ENCODE measurements at places on chromosomes 5 and 9. TPM values are rescaled to one million over a fixed set of nuclear protein-coding genes. Genes with fewer than 3 reads are reported as not detected.

GPR151 gene
- total RNA-seq, result not detected

DNA sequence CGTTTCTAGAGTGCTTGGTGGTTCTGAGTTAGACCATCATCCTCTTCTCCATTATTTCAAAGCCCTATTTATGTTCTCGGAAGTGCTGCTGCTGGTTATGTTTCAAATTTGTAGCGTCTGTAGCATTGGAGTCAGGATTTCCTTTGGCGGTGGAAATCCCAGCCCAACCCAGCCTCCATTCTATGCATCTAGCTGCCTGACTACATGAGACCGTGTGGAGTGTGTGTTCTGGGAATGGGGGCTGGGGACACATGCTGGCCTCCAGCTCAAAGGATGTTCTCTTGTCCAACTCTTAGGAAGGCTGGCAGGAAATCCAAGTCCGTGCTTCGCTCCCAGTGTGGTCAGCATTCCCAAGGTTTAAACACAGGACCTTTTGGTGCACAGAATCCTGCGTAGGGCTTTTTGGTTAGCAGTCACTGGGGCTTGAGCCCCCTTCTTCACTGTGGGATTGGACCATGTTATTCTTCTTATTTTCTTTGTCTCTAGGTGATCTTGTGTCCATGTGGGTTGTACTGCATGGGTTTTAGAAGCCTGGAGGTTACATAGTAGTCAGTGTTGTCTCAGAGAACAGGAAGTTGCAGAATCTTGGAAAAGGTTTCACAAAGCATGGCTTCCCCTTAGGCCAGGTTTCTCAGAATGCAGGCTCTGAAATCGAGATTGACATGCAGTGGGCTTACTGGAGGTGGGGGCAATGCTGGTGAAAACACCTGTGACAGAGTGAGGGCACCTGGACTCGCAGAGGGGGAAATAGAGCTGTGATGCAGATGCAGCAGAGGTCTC lies 132.2 kb downstream of the ARHGAP26 start:
- DNase-seq, result peak; percentile 53

DNA sequence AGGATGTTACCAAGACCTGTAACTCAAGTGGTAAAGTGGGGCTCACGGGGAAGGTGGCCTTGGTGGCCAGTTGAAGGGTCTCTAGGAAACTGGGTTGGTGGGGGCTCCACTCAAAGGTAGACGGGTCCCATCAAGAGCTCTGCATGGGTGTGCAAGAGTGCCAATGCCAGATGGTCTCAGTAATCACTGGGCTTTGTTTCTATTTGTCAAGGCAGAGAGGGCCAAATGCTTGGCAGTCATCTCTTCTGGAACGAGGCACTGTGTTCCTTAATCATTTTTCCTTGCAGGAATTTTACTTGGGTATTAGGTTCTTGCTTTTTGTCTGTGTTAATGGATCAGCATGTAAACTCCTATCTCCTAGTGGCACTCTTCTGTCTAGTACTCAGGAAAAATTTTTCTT lies 220.8 kb downstream of the DIRAS2 start:
- DNase-seq, result no peak

IL31RA gene
- total RNA-seq, result 0.09 TPM

- peak; percentile 62 for DNase-seq
Observed at GRCh38 chr9:34124926-34125325, 1.6 kb downstream of the DCAF12 start.

DNA sequence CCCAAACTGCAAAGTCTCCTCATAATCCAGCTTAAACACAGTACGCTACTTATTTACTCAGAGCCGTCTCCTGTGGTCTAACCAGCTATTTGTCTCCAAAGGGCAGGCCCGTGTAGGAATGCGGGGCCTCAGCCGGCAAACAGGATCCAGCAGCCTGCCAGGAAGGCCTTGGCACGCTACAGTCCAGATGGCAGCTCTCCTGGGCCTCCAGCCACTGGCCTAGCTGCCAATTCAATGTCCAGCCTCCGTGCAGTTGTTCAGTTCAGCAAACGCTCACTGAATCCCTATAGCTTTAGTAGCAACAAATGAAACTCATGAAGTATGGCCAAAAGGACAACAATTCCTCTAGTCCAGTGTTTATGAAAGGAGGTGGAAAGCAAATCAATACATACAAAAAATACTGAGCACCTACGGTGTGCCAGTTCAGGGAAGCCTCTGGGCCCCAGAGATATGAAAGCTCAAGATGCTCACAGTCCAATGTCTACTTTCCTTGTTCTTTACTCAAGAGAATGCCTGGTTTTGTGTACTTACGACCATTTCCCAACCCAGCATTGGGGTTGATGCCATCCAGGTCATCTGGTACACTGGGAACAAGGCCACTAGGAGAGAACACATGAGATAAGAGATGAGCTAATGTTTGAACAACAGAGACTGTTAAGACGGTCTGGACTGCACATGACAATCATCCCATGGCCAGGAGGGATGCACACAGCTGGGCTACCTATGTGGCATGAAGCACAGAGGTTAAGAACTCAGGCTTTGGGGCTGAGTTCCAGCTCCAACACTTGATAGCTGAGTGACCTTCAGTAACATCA lies 8.3 kb downstream of the CDK5RAP2 start:
- DNase-seq, result peak; percentile 23

RPP25L gene
- 17.0 TPM for total RNA-seq

NPR3 gene
- total RNA-seq, result 86.9 TPM

PTGS1 gene
- total RNA-seq, result 4.9 TPM

ABHD17B gene
- total RNA-seq, result 37.7 TPM

SEMA4D gene
- total RNA-seq, result 61.5 TPM

- DNase-seq, result no peak
Observed at GRCh38 chr9:128765499-128765898, 6.2 kb downstream of the ZER1 start.

DNA sequence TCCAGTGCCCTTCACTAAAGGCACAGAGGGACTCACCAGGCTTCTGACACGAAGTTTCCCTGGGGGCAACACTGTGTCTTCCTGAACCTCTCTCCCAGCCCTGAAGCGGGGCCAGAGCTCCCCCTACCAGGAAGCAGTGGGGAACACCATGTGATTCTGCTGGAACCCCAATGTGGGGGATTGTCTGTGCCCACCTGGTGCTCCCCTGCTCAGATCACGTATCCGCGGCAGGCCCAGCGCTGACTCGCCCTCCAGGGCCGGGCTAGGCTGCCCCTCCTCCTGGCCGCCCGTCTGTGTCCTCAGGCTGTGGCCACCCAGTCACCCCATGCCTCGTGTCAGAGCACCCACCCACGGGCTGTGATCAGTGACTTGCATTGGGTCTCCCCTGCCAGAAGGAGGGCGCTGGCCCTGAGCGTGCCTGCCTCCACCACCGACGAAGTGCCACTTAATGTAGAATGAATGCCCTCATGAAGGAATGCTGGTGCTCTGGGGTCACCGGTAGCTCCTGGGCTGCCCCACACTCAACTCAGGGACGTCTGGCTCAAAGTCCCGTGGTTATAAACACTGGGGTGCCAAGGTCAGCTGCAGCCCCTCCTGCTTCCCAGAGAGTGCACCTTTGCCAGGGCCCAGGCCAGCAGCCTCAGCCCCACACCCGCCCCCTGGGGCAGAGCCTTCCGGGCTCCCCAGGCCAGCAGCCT lies 22.1 kb downstream of the SARDH start:
- DNase-seq, result peak; percentile 68

DNA sequence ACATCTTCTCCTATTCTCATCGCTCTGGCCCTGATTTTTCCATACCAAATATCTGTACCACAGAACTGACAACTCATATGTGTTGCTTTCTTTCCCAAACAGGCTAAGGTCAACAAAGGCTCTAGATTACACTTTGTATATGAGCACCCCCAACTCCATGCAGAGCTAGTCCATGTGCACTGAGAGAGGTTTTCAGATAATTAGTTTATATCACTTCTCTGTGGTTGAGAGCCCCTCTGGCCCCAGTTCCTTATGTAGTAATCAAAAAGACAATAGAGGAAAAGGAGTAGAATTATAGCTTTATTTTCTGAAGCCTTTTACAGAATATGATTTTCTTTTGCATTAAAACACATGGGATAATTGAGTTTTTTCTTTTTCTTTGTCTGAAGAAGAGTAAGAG lies 120.0 kb downstream of the TRIO start:
- no peak for DNase-seq

MSMP gene
- not detected for total RNA-seq

DNA sequence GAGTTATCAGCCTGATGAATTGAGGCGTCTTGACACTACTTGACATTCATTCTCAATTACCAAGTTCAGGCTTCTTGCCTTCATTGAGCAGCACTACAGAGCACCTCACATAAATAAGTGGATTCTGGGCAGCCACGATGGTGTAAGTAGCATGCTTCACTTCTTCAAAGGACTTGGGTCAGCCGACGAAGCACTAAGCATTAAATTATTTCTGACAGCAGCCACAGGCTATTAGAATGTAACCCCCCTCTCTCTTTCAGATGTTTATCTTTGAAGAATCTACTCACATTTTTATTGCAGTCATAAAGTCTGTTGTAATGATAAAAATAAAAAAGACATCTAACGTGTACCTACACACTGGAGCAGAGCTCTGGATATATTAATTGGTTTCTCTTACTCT lies 45.9 kb upstream of the VPS13A start:
- DNase-seq, result no peak

DNA sequence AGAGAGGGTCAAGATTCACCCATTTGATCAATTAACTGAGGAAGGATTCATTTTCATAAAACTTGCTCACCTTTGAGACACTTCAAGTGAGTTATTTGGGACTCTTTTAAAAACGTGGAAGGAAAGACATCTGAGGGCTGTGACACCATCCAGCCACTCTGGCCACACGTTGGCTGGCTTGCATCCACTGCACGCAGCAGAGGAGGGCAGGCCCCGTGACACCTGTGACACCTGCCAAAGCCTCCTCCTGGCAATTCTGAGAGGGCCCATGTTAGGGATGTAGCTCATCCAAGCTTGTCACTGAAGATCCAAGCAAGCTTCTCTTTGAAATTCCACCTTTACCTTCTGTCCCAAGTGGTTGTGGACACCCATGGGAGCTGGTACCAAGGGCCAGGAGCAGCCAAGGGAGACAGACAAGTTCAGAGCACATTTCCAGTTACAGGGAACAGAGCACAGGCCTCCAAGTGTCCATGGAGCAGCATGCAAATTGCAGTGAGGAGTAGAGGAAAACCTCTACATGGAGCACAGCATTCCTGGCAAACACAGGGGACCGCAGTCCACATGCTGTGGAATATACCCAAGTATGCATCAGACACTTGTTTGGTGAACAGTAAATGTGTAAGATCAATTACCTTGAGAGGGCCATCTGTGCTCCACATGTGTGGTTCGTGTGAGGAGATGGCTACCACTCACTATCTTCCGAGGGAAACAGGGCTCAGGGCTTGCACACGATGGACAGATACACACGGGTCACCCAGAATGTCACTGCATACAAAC lies 4.8 kb downstream of the PRSS3 start:
- DNase-seq, result no peak

GRCh38 chr9:87588339-87588738 lies 90.7 kb downstream of the DAPK1 start:
- DNase-seq, result no peak

DNA sequence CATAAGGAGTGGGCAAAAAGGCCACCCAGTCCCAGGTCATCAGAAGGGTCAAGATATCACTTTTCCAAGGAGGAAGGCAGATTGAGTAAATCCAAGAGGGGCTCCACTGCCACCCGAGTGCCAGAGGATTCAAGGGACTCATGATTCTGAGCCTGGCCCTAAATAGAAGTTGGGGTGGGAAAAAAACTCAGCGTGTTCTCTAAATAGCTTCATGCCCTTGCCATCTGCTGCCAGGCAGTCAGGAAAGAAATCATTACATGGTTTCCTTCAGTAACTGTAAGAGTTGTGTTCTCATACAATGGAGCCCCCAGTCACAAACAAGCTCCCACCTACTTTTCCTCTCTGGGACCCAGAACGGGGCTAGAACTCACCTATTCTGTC lies 37.2 kb downstream of the SAR1B start:
- no peak for DNase-seq

GRCh38 chr5:21143686-21144085 lies 1155.7 kb upstream of the CDH18 start:
- DNase-seq, result no peak

CDKN2A gene
- total RNA-seq, result 4.8 TPM

GFI1B gene
- 1.0 TPM for total RNA-seq

SH3PXD2B gene
- 56.0 TPM for total RNA-seq

GRCh38 chr5:178382754-178383164 lies 150.2 kb upstream of the PHYKPL start:
- DNase-seq, result peak; percentile 71

DNA sequence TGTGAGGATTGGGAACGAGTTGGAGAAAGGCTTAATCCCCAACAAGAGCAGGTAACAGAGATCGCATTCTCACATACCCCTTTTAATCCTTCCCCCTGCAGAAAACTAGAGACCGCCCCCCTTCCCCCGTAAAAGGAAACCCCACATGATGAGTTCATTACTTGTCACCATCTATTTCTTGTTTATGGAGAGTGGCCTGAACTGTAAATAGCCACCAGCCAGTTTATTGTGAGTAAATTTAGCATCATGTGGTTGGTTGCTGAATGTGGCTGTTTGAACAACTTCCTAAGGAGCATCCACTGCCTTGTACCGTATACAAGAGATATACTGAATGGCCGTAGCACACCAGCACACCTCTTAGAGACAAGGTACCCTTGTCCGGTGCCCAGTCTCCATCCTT lies 62.1 kb downstream of the TJP2 start:
- no peak for DNase-seq

GRCh38 chr9:84297162-84297821 lies 43.3 kb downstream of the SLC28A3 start:
- DNase-seq, result no peak

DNA sequence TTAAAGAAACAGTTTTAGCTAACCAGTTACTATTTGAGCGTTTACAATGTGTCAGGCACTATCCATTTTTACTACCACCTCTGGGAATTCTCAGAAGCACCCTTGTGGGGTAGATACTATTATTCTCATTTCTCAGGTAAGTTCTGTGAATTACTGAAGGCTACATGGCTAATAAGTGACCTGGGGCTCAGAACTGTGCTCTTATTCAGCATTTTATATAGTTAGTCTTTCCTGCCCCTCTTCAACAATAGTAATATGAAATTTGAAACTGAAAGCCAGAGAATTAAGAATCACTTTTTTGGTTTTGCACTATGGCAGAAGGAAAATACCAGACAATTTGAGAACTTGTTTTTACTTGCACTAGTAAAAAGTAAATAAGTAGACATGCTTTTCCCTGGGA lies 11.8 kb downstream of the ELL2 start:
- DNase-seq, result no peak

FBP2 gene
- total RNA-seq, result not detected

- no peak for DNase-seq
Observed at GRCh38 chr5:115241881-115242642, 20.6 kb downstream of the PGGT1B start.

GRCh38 chr5:160054047-160054446 lies 45.1 kb downstream of the TTC1 start:
- DNase-seq, result no peak
